ENCODE measurements at places on chromosomes 6 and 20.

- no peak for DNase-seq
Observed at GRCh38 chr6:24883618-24884017, 52.1 kb downstream of the RIPOR2 start.

DNA sequence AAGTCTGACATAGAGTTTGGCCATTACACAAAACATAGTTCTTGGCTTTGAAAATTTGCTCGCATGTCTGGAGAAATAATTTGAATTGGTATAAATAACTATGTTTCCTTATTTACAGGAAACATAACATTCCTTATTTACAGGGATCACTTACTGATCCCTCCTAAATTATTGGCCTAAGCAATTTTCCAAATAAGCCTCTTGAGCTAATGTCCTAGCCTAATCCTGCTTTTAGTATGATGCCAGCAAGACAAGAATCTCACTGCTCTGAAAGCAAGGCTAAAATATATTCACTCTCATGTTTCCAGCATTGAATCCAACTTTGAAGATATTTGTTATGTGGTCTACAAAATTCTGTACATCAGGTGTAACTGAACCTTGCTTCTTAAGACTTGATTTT lies 4.1 kb upstream of the TBC1D32 start:
- no peak for DNase-seq

- DNase-seq, result no peak
Observed at GRCh38 chr20:11158146-11158545, 484.3 kb upstream of the JAG1 start.

GRCh38 chr6:43749461-43749860 lies 20.6 kb upstream of the VEGFA start:
- DNase-seq, result no peak

GRCh38 chr6:158008864-158009113 lies 27.1 kb downstream of the SYNJ2 start:
- no peak for DNase-seq

- no peak for DNase-seq
Observed at GRCh38 chr6:31769684-31770371, 7.3 kb downstream of the VWA7 start.

DNA sequence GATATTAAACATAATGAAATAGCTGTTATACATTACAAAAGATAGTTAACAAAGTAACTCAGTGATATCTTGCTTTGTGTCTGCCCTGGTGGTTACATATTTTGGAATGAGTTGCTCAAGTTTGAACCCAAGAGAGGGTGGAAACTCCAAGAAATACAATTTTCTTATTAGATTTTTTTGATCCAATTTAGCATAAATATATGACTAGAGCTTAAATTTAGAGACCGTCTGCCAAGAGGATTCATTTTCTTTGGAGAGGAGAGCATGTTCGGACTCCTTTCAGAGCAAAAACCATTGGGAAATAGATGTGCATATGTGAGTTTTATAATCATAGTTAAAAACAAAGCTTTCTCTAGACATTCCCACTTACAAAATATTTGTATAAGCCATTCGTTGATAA lies 353.4 kb downstream of the EPM2A start:
- DNase-seq, result no peak

GRCh38 chr6:111609028-111609820 lies 3.5 kb upstream of the TRAF3IP2 start:
- no peak for DNase-seq

- no peak for DNase-seq
Observed at GRCh38 chr6:2684103-2684749, 66.5 kb downstream of the MYLK4 start.

- no peak for DNase-seq
Observed at GRCh38 chr20:10504994-10505730, 70.1 kb downstream of the SLX4IP start.

- DNase-seq, result no peak
Observed at GRCh38 chr20:6715401-6715941, 52.0 kb upstream of the BMP2 start.

GRCh38 chr6:153103319-153103655 lies 27.8 kb downstream of the RGS17 start:
- DNase-seq, result no peak

- no peak for DNase-seq
Observed at GRCh38 chr6:80467408-80467807, 360.9 kb downstream of the BCKDHB start.

DNA sequence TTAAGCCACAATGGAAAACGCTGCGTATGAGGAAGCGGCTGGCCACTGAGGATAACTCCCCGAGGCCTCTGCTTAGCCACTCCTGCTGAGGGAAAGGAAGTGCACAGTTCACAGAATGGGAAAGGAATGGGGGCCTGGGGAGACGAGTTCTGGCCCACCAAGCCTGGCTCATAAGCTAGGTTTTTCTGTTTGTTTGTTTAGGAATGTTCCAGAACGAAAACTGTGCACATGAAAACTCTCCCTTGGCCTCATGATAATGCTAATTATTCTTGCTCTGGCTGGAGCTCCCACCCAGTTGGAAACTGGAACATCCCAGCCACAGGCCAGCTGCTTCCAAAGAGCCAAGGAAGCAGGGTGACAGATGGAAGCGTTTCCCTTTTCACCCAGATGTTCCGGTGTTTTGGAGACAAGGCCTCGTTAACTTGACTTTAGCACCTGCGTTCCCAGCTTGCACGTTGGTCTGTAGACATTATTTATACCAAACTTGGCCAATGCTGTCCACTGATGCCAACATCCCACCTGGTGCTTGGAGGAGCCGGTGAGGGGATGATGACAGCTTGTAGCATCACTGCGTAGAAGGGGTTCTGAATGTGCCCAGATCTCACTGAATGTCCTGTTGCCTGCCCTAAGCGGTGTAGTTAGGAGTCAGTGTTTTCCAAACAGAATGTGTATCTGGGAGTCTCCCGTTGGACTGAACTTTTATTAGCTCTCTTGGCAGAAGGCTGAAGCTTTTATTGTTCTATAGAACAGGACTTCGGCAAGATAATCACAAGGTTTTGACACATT lies 34.5 kb downstream of the APCDD1L start:
- no peak for DNase-seq

Measured in globus pallidus (tissue), 1 donor.